ENCODE measurements at places on chromosomes 6 and 20.

DNA sequence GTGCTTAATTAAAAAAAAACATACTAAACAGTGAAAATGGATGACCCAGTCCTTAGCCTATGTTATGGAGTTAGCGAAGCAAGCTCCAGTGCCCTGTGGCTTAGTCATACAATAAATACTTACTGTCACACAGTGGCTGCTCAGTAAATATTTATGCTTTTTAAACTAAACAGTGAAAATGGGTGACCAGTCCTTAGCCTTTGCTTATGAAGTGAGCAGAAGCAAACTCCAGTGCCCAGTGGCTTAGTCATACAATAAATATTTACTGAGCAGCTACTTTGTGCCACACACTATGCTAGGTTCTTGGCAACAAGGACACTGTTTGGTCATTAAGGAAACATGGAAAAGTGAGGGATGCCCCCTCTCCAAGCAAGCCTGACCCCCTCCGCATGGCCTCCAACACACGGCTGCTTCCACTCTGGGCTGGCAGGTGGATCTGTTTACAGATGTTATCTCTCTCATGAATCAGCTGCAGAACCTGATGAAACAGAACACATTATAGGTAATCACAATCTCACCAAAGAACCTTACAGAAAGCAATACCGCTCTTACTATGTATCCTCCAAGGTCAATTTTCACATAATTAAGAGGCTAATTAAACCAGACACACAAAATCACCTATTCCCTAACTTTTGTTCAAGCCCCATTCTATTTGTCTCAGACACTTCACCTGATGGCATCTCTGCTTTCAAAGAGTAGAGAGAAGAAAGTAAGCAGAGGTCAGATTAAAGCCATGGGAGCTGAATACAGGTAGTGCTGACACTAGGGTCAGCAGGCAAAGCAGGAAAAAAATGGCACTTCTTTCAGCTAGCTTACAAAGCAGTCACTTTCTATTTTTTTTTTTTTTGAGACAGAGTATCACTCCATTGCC lies 27.3 kb downstream of the CDK5RAP1 start:
- DNase-seq = peak; percentile 86

DNA sequence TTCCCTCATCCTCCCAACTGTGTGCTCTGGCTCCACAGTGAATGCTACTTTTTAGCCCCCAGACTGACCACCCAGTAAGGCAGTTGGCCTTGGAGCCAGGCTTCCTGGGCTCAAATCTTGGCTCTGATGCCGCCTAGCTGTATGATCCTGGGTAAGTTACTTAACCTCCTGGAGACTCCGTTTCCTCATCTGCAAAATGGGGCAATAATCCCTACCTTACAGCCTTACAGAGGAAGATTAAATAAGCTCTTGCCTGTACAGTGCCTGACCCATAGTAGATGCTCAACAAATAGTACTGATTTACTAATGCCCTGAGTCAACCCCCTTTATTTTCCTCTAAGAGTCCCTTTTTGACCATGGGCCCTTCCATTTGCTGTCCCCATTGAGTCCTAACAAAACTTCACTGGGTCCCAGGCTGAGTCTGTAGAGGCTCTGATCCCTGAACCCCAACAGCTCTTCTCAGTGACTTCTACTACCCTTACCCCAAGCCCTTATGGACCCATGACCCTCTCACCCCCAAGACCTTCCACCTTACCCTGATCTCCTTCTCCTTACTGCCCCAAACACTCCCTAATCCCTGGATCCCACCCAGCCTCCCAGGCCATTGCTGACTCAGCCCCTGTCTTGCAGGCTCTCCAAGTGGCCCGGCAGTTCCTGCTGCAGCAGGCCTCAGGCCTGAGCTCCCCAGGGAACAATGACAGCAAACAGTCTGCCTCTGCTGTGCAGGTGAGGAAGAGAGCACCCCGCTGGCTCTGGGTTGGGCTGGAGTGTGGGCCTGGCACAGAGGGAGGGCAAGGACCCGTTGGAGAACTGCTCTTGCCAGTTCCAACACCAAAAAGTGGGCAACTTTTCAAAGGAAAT lies 31.4 kb downstream of the FOXP4 start:
- DNase-seq = peak; percentile 98

DNA sequence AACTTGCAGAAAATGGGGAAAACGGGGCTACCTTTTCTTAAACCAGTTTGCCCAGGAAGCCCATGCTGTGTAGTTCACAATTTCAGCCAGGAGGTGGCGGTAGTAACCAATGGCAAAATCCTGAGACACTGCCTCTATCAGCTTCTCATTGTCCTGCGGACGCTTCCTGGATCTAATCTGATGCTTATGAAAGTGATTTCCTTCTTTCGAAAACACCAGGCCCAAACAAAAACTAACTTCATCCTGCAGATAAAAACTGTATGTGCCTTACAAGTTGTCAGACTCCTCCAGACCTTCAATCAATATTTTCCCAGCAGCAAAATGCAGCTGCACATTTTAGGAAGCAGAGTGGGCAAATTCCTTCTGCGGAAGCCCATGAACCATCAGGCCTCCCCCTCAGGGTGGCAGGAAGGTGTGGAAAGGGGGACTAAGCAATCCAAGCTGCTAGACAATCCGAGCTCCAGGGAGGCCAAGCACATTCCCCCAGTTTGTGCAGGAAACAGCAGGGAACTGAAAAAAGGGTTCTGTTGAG lies 88.5 kb downstream of the LY86 start:
- peak; percentile 80 for DNase-seq

GRCh38 chr6:165729307-165729936 lies 66.4 kb upstream of the PDE10A start:
- peak; percentile 5 for DNase-seq

- DNase-seq = peak; percentile 98
These were observed at the start of gene CDC25B for GRCh38 chr20:3795511-3796468. CDC25B (plus strand) TSS chr20:3796310; CDS start chr20:3796532, 222 bp downstream.

- no peak for DNase-seq
These were observed 217.9 kb upstream of the SPTLC3 start for GRCh38 chr20:12790859-12791258.

- DNase-seq = peak; percentile 83
These were observed 203.6 kb upstream of the GMDS start for GRCh38 chr6:2448826-2449571.

DNA sequence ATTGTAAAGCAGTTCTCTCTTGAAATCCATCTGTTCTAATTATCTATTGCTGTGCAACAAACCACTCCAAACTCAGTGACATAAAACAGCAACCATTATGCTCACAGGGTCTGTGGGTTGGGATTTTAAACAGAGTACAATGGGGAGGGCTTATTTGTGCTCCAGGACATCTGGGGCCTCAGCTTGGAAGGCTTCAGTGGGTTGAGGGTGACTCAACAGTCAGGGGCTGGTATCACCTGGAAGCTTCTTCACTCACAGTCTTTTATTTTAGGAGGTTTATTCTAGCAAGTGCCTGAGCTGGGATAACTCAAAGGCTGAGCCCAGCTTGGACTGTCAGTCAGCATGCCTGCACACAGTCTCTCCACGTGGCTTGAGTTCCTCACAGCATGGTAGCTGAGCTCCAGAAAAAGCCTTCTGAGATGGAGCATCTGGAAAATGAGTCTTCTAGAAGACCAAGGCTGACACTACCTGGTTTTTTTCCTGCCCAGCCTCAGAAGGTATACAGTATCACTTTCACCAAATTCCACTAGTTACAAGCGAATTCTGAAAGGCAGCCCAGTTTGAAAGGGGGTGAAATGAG lies 234.6 kb upstream of the ID4 start:
- peak; percentile 58 for DNase-seq

GRCh38 chr6:29521006-29521680 lies 33.4 kb upstream of the MAS1L start:
- no peak for DNase-seq

GRCh38 chr20:19405958-19406357 lies 193.5 kb downstream of the SLC24A3 start:
- DNase-seq = no peak

DNA sequence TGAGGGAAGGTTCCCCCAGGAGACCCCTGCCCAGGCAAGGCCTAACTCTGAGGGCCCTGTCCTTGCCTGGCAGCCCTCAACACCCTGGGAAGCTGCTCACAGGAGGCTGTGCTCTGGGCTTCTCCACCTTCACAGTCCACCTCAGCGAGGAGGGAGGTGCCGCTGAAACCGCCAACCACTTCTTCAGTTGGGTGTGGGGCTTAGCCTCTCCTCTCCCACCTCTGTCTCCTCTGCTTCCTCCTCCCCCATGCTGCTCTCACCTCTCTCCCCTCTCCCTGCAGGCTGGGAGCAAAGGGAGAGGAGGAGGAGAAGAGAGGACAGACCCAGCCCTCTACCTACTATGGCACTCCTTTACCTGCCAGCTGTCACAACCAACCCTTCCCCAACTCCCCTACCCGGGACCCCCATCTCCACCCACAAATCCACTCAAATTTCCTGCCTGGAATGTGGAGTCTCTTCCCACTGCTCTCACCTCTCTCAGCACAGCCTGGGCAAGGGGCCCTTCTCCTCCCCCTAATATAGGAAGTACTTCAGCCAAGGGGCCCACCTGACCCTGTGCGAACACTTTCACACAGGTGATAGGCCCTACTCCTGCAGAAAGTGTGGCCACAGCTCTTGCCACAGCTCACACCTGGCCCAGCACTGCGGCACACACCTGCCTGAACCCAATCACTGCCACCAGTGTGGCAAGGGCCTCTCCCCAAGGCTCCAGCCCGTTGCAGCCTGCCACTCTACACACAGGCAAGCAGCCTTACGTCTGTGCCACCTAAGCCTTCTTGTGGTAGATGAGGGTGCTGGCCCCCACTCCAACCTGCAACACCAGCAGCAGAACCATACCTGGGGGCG lies 7.2 kb downstream of the RING1 start:
- DNase-seq = no peak

GRCh38 chr20:45672765-45673164 lies 2.7 kb upstream of the WFDC11 start:
- DNase-seq = no peak

- no peak for DNase-seq
These were observed 230.9 kb downstream of the SYNDIG1 start for GRCh38 chr20:24700166-24700860.

GRCh38 chr6:140051521-140052512 lies 677.4 kb upstream of the CITED2 start:
- DNase-seq = peak; percentile 89

GRCh38 chr6:41822021-41822420 lies 34.5 kb downstream of the TOMM6 start:
- DNase-seq = no peak

- no peak for DNase-seq
These were observed 31.1 kb downstream of the LAMA4 start for GRCh38 chr6:112223070-112223861.

DNA sequence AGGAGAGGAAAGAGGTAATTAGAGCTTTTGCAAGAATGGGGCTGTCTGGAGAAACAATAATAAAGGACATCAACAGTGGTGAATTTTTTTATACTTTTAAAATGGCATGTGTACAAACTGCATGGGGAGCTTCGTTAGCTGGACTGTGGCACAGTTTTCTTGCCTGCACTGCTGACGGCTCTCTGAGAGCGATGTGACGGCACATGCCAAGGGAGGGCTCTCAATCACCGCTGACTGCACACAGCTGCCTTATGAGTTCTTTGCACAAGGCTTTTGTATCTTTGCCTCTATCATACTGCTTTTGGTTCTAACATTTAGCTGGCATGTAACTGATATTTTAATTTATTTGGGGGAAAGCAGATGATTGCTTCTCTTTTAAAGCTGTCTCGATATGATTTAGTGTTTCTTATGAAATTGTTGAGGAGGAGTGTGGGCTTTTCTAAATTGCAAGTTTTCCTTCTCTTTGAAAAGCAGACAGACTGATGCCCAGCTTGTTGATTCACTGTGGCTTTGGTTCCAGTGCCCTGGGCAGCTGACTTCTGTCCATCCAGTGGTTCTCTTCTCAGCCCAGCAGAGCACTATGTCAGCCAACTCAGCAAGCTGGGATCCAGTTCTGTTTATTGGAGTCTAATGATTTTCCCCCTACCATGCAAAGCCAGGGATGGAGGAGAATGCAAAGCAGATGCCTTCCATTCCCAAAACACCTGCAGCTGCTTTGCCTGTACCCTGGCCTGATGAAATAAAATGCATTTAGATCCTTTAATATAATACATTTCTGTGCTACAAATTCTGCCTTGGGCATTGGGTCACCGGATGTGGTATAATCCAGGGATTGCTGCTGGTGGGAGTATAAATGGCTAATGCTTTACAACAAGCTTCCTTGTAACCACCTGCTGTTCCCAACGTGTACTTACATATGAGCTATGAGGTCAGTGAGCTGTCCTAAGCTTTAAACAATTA lies 323.9 kb downstream of the ZFAND3 start:
- peak; percentile 69 for DNase-seq

DNA sequence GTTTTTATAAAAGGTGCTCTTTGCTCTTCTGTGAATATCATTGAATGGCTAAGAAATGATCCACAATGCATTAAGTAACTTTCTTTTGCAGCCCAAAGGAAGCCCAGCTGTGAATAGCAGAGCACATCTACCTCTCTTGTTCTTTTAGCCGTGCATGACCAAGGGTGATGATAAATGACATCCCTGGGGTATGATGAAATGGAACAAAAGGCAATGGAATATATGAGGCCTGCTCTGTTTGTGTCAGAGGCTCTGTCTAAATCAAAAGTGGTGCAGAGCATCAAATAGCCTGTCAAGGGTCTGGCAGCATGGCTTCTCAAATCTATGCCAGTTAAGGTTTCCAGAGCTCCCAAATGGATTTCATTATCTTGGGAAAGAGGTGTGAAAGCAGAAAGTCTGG lies 362.6 kb upstream of the RNF217 start:
- DNase-seq = peak; percentile 38

DNA sequence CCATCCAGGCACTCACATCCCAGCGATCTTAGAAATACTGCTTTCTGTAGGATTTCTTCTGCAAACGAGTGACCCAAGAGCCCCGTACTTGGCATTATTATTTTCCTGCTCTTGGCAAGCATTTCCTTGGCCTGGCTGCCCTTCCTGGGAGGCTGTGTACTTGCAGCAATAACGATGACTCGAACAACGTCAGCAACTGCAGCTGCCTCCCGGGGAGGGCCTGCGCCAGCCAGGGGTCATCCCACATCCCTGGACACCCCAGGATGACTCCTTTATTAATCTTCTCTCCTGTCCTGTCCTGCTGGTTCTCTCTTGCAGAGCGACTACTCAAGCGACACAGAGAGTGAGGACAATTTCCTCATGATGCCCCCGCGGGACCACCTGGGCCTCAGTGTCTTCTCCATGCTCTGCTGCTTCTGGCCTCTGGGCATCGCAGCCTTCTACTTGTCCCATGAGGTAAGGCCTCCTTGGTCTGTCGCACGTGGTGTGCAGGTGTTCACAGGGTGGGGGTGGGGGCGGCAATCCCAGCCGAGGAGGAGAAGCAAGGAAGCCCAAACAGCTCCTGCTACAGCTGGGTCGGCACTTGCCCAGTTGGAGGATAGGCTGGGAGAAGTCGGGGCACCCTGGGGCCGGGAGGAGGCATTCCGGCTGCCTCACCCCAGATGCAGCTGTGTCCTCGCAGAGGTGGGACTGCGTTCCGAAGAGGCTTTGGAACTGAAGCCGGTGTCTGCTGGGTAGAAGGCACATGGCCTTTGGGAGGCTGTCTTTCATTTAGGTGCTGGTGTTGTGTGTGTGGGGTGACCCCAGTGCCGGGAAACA lies 115.3 kb downstream of the SYNDIG1 start:
- DNase-seq = no peak

- no peak for DNase-seq
These were observed 265.2 kb downstream of the BMP7 start for GRCh38 chr20:57001126-57001767.
